Mesothelial cell of epicardium (in vitro differentiated cells): ENCODE measurements at places on chromosomes 13 and 19. TPM values are rescaled to one million over a fixed set of nuclear protein-coding genes. Genes with fewer than 3 reads are reported as not detected.
A peak's percentile ranks its signal among the peaks of the same experiment; 100 is the strongest.

DEDD2 gene
- total RNA-seq = 21.3 to 24.0 TPM (median 23.7 TPM) in 3 replicates

DNA sequence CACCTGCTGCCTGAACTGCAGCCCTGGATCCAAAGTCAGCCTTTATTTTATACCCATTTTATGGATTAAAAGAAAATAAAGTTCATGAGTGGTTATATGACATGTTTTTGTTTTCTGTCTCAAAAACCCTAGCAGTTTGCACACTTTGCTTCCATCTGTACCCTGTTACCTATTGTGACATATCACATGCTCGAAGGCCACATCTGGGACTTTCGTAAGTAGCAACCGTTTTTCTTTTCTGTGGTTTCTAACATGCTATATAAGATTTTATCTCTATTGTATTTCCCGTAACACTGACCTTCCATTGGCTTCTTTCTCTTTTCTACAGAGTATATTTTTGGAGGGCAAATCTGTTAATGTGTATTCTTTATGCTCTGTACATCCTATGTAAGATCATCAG, 1007.2 kb downstream of the PCDH9 start:
- H3K27ac ChIP-seq = no peak overlapping the region
- peaks cover 3% of the 10 kb centered on the region for H3K36me3 ChIP-seq
- no peak overlapping the region for H3K4me3 ChIP-seq
- peaks cover 28% of the 10 kb centered on the region for H3K4me1 ChIP-seq

DNA sequence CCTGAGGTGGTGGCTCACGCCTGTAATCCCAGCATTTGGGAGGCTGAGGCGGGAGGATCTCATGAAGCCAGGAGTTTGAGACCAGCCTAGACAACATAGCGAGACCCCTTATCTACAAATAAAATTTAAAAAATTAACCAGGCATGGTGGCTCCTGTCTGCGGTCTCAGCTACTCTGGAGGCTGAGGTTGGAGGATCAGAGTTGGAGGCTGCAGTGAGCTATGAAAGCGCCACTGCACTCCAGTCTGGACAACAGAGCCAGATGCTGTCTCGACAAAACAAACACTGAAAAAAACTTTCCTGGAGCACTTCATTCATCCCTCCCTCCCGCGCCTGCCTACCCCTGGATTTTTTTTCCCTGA, 665 bp upstream of the ATG4D start:
- no peak for DNase-seq
- H3K36me3 ChIP-seq = peaks cover 1% of the 10 kb centered on the region
- H3K27me3 ChIP-seq = peaks cover 33% of the 10 kb centered on the region
- peak overlapping the region; percentile 69 for H3K4me3 ChIP-seq
- peak overlapping the region; percentile 37 for H3K27ac ChIP-seq
- peaks cover 3% of the 10 kb centered on the region for H3K4me1 ChIP-seq

GRCh38 chr19:30431591-30431990, 59.4 kb downstream of the ZNF536 start:
- DNase-seq = no peak
- H3K27me3 ChIP-seq = peaks cover 16% of the 10 kb centered on the region
- H3K4me1 ChIP-seq = no peaks in the 10 kb centered on the region
- no peak overlapping the region for H3K27ac ChIP-seq
- H3K4me3 ChIP-seq = no peak overlapping the region

CLEC4G gene
- total RNA-seq = not detected in 3 replicates
